ENCODE measurements at places on chromosomes 6 and 20.

DNA sequence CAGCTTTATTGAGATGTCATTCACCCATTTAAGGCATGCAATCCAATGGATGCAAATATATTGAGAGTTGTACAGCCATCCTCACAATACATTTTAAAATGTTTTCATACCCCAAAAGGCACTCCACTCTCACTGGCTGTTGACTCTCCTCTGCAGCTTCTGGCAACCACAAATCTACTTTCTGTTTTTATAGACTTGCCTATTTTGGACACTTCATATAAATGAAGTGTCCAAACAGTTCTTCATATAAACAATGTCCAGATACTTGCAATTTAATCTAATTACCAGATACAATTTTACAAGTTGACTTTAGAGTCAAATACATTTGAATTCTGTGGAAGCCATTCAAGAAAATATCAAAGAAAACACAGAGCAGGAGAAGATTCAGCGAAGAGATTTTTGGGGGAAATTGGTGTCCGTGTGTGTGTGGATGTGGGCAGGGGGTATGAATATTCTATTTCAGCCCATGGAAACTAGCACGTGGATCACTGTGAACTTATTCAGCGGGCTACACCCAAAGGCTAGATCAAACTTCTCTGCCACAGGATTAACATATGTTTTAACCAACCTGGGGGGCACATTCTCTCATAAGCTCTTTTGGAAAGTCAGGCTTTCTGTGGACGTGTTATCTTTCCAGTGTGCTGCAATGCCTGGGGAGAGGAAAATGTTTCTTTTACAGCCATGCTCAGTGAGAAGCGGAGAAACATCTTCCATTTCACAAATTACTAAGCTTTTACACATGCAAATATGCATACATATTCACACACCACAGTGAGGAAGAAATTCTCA is 73.9 kb downstream of the PLG start:
- no peak for DNase-seq

DNA sequence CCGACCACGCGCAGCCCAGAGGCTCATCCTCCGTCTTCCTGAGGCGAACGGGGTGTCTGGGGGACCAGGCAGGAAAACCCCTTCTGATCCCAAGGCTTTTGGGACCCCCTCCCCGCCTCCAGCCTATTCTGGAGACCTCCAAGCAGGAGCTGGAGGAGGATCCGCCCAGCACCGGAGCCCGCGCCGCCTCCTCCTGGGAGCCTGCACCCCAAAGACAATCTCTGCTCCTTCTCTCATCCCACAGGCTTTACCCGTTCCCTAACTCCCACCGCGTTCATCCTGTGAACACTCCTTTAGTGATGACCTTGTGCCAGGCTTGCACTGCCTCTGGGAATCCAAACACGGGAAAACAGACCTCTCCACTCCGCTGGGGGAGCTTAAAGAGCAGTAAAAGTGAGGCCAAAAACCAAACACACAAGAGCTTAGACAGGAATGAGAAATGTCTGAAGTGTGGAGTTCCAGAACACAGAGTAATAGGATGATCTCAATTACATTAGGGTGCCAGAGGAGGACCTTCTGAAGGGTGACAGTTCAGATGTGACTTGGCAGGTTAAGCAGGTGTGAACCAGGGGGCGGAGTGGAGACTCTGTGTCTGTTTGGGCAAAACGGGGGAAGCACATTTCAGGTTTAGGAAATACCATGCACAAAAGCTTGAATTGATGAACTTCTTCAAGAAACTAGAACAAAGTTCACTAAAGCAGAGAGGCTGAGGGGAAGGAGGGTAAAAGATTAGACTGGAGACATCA is 7.6 kb downstream of the HLA-DRB5 start:
- no peak for DNase-seq

GRCh38 chr6:129592516-129593232 is 117.3 kb downstream of the ARHGAP18 start:
- DNase-seq = no peak

GRCh38 chr20:50712771-50713656 is 18.4 kb upstream of the PARD6B start:
- DNase-seq = no peak

DNA sequence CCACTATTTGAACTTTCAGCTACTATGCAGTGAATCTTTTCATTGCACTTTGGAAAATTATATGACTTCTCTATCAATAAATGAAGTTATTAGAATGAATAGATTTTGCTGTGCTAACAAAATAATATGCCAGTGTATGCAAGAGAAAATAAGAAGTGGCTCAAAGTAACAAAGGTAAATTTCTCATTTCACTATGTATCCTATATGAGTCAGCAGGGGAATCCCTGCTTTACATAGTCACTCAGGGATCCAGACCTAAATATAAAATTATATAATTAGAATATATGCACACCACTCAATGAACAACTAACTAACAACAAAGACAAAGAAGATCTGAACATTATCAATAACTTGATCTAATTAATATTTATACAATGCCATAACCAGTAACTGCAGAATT is 390.8 kb upstream of the IRAK1BP1 start:
- no peak for DNase-seq

- no peak for DNase-seq
These were observed 535.9 kb downstream of the FRK start for GRCh38 chr6:115524821-115525220.

DNA sequence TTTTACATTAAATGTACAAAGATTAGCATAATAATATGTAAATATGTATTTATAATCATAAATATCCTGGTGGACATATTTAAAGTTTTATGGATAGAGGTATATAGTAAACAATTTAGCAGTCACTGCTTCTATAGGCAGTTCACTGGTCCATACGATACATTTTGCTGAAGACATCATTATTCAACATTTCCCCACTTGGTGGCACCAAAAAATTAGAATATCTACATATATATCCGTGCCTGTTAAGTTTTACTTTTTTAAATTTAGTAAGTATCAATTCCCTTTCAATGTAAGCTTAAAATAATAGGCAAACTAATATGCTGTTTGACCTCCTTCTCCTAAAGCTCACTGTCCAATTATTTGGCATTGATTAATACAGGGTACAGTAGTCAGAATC is 64.2 kb downstream of the LMBRD1 start:
- peak; percentile 23 for DNase-seq

DNA sequence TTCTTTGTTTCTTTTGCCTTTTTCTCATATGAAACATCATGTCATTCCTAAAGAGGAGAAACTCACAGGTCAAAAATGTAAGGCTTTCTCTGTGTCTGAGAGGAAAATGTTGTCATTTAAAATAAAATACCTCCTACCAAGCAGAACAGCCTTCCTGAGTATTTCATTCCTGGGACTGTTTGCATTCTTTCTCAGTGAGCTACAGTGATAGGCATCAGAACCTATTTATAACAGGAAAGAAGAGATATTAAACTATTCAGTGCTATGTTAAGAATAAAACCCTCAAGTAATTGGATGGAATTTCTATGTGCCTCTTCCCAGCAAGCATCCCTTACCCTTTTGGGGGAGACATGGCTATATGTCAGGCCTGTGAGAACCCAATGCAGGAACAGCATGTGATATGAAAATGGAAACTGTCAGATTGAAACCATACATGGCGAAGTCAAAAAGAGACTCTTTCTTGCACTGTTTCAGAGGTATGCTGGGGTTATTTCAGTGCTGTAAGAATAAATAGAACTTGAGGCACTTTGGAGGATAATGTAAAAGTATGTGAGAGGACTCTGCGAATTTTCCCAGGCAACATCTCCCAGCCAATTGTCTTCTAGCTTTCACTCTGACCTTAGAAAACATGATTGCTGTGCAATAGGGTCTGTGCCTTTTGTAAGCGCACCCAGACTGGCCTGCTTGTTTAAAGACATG is 133.8 kb upstream of the CCN2 start:
- no peak for DNase-seq

DNA sequence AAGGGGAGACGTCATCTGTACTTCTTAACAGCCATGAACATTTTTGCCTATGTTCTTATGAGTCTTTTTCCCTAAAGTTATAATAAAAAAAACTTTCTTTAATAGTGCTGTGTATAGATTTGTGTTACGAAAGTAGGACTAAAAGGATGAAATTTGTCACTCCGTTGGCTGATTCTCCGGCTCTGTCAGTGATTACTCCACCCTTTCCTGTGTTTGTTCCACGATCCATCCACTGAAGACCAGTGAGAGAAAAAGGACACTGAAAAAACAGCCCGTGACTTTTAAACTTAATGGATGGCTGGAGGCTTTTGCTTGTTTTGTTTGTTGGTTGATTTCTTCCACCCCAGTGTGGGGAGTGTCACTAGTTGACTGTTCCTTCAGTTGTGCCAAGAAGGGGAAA is 232.0 kb upstream of the NOX3 start:
- DNase-seq = no peak

DNA sequence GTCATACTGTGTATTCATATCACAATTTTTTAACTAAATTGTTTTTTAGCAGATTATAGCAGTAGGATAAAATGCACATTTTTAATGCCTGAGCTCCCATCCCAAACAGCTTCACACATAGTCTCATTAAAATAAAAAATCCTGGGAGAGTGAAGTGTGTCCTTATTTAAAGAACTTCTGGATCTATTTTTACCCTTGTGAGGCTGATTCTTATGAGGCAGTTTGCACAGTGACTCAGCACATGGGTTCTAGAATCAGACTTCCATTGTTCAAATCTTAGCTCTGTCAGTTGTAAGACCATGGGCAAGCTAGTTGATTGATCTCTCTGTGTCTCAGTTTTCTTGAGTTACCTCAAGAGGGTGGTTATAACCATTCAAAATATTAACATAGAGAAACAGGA is 72.3 kb downstream of the MACROD2 start:
- no peak for DNase-seq

- DNase-seq = no peak
These were observed 121.3 kb upstream of the PTPN1 start for GRCh38 chr20:50388733-50389437.

DNA sequence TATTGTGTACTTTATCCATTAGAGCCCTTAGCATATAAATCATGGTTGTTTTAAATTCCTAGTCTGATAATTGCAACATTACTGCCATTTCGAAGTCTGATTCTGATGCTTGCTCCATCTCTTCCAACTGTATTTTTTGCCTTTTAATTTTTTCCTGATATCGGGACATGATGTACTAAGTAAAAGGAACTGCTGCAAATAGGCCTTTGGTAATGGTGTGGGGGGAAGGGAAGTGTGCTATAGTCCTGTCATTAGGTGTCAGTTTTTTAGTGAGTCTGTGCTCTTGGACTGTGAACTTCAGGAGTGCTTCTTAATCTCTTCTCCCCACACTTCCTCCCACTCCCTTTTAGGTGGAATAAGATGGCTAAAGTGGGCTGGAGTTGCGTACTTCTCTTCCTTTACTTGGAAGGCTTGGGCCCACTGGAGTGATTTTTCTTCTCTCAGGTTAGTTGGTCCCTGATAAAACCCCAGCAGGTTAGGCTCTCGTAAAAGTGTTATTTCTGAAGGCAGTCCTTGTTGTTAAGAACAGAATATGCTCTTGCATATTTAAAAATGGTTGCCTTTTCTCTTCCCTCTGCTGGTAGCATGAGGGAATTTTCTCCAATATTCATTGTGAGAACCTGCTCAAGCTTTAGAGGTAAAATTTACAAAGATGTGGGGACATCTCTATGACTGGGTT is 18.1 kb downstream of the STXBP5 start:
- DNase-seq = peak; percentile 35

GRCh38 chr6:81547149-81547548 is 205.3 kb downstream of the TENT5A start:
- no peak for DNase-seq

DNA sequence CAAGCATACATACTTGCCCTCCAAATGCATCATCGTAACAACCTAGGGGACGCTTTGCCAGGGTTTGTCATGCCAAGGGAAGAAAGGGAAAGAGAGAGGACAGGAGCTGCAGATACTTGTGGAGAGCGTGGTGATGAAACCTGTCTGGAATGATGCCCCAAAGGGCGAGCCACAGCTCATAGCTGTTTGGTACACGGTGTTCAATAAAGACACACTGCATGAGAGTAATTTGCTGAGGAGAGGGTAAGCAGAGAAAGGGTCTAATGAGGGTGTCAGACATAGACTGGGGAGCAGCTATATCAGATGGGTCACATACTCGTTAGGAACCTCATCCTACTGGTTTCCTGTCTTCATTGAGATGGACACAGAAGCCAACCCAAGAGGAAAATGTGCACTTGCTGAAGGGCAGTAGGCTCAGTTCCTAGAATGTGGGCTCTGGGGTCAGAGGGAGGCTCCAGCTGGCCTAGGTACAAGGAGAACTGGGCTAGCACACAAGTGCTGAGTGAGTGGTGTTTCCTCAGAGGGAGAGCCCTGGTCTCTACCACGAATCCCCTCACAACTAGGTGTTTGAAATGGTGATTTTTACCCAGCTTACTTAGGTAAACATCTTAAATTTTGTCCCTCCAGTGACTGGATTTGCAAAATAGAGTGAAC is 5.2 kb upstream of the FOXO3 start:
- no peak for DNase-seq

DNA sequence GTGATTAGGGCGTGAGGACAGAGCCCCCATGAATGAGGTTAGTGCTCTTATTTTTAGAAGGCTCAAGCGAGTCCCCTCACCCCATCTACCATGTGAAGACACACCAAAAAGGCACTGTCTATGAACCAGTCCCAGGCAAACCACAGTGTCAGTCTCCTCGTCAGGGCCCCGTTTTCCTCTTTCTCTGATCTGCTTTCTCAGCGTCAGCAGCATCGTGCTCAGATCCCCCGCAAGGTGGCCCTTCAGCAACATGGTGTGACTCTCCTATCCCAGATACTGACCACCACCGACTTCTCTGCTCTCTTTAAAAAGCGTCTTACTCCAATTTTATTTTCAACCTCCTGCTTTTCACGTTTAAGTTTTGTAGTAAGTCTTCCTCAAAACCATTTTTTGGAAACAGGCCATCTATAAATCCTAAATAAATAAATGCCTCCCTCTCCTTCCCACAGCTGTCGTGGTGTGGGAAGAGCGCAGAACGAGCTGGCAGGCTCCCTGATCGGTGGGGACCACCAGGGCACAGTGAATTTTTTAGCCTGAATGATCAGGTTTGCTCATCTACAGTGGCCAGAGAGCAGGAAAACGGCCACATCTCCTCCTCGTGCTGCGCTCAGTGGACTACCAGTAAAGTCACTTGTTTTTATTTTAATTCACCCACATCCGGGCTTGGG is 113.1 kb downstream of the BMP7 start:
- no peak for DNase-seq

DNA sequence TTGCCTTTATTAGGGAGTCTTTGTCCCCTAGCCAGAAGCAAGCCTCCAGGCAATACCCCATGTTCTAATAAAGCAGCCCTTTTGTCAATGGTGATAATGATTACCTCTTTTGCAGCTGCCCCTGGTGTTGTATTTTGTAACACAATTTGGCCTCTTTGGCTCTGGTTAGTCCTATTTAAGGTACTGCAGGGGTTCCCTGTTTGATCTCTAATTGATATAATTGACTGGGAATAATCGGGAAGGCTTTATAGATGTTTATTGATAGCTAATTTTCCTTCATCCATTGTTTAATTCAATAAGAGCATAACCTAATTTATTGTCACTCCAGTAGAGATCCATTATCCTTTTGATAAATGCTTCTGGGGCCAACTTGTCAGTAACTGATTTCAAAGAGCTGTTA is 537.2 kb downstream of the PKHD1 start:
- no peak for DNase-seq

Measured in hematopoietic multipotent progenitor cell treated with erythropoietin and hydrocortisone succinate and interleukin-3 and kit ligand, for 15 days (in vitro differentiated cells).